HL-60 (cell line): ENCODE measurements at places on chromosomes 16 and 17.

GRCh38 chr17:48556229-48556575, 11.3 kb upstream of the HOXB2 start:
- DNase-seq: no peak

DNA sequence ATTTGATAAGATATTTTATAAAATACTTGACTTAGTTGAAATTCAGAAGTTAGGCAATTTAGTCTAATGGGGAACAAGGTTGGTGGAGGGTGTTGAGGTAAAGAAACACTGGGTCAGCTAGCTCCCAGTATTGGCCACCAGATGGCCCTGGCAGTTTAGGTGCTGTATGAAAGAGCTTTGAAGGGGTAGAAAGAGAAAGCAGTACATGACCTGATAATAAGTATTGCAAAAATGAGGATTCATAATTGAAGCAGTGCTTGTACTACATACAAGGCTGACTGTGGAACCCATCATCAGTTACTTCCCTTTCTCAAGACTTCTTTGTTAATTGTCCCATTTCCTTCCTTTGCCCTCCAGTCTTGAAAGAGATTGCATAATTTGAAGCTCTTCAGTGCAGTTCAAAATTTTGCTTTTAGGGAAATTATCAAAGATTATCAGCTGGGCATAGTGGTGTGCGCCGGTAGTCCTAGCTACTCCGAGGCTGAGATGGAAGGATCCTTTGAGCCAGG, 29.4 kb downstream of the TANC2 start:
- peak; percentile 86 for DNase-seq

DNA sequence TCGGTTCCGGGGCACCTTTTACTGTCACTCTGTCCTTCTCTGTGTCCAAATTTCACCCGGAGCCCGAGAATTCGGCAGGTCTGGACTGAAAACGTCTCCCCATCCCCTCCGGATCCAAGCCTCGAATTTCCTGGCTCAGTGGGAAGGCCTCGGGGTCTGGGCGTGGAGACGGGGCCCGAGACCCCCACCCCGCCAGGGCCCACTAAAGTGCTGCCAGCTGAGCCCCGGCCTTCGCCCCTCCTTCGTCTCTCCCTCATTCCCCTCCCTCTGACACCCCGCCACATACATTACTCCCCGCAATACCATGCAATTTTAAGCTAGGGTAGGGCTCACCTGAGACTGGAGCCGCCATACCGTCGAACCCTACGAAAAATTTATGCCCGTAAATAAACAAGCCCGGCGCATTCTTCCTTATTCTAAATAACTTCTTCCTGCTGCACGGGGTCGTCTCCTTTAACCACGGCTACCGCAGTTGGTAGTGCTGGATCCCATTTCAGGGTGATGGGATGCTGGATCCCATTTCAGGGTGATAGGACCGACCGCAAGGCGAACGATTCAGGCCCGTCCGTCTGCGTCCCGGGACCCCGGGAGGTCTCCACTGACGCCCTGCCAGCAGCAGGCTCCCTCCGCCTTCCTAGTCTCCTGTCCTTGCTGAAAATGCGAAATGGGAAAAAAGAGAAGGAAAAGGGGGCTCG, 4.4 kb upstream of the OR1F1 start:
- no peak for DNase-seq

- DNase-seq: no peak
These were observed 33.0 kb downstream of the NGFR start for GRCh38 chr17:49527927-49528651.

GRCh38 chr17:44198721-44199552, 747 bp downstream of the ATXN7L3 start:
- DNase-seq: peak; percentile 44

GRCh38 chr17:27544350-27545131, 86.4 kb upstream of the LGALS9 start:
- DNase-seq: peak; percentile 37

DNA sequence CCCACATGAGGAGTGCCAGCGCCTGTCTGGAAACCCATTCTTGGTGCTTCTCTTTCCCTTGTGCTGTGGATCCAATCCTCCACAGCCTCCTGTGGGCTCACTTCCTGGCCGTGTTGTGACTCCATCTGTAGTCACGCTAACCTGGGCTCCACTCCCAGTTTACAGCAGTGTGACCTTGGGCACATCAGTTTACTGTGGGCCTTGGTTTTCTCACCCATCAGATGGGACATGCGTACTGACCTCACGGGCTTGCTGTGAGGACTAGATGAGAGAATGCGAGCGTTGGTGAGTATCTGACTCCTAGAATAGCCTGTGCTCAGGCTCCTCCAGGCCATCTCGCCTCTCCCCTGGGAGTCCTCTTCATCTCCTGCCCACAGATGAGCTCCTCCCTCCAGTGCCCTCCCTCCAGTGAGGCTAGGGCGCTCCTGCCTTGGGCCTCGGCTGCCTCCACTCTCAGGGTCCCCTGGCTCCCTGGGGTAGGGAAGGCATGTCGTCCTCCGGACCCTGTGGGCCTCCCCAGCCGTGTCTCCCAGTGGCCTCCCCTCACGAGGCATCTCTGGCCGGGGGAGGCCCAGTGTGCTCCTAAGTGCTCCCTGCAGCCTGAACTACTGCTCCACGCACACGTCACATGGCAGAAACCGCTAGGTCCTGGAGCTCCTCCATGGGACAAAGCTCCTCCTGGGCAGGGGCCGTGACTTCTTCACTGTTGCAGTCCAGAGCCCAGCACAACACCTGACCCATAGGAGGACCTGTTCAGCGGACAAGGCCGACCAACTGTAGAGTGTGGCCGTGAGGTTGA, 5.2 kb upstream of the FOXJ1 start:
- DNase-seq: no peak

DNA sequence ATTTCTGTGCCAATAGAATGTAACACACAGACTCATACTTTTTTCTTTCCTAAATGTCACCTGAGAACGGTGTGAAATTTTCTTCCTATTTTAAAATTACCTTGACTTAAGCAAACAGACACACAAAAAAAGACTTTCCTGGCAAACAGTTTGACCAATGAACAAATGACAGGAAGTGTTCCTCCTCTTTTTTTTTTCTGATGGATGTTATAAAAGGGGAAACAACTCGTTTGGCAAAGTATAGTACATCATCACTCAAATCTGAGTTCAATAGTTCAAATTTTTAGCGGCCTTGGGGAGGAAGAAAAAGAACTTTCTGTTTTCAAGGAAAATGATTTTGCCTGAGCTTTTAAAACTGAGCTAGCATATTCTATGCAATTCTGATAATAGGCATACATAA, 19.8 kb downstream of the HS3ST3A1 start:
- DNase-seq: no peak

DNA sequence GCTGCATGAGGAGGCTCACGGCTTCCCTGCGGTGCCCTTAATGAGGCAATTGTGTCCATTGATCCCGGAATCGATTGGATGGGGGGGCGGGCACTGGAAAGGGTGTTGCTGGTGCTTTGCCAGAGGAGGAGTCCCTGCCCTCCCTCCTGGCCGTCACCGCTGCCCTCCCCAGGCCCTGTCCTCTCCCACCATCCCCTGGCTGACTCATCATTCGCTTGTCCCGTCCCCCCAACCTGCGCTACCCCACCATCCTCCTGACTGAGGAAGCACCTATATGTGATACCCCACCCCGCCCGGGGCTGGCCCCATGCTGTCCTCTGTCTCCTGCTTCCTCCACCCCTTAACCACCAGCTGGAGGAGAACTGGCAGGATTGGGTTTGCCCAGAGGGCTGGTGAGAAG, 20.8 kb downstream of the CACNA1G start:
- no peak for DNase-seq

DNA sequence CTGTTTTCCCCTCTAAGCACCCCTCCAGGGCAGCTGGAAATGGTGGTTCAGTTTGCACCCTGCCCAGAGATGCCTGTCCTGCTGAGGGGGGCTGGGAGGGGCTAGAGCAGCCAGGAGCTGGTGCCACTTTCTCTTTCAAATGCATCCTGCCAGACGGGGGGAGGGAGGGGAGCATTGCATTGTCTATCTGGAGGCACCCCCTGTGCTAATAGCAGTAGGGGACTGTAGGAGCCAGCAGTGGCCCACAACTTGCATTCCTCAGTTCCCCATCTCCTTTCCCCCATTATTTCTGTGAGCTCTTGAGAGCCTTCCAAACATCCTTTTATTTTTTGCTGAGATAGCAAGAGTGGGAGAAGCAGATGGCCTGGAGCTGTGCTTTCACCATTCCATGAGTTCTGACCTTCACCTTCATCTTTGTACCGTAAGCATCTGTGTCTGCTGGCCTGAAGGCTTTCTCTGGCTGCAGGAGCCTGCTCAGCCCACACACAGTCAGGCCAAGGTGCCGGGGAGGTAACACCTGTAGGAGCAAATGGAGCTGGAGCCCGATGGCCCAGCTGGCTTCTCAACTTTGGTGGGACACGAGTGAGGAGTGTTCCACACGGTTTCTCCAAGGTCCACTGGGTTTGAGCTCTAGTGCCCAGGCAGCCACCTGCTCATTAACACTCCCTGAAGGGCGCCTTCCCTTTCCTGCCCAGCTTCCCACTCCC, 5.2 kb downstream of the WFDC1 start:
- DNase-seq: no peak

- no peak for DNase-seq
These were observed 93.7 kb downstream of the TANGO6 start for GRCh38 chr16:68936736-68937631.

- DNase-seq: no peak
These were observed 195.2 kb downstream of the AXIN2 start for GRCh38 chr17:65366102-65366844.

DNA sequence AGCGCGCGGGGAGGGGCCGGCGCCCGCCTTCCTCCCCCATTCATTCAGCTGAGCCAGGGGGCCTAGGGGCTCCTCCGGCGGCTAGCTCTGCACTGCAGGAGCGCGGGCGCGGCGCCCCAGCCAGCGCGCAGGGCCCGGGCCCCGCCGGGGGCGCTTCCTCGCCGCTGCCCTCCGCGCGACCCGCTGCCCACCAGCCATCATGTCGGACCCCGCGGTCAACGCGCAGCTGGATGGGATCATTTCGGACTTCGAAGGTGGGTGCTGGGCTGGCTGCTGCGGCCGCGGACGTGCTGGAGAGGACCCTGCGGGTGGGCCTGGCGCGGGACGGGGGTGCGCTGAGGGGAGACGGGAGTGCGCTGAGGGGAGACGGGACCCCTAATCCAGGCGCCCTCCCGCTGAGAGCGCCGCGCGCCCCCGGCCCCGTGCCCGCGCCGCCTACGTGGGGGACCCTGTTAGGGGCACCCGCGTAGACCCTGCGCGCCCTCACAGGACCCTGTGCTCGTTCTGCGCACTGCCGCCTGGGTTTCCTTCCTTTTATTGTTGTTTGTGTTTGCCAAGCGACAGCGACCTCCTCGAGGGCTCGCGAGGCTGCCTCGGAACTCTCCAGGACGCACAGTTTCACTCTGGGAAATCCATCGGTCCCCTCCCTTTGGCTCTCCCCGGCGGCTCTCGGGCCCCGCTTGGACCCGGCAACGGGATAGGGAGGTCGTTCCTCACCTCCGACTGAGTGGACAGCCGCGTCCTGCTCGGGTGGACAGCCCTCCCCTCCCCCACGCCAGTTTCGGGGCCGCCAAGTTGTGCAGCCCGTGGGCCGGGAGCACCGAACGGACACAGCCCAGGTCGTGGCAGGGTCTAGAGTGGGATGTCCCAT, 232.8 kb downstream of the SEC14L1 start:
- no peak for DNase-seq

DNA sequence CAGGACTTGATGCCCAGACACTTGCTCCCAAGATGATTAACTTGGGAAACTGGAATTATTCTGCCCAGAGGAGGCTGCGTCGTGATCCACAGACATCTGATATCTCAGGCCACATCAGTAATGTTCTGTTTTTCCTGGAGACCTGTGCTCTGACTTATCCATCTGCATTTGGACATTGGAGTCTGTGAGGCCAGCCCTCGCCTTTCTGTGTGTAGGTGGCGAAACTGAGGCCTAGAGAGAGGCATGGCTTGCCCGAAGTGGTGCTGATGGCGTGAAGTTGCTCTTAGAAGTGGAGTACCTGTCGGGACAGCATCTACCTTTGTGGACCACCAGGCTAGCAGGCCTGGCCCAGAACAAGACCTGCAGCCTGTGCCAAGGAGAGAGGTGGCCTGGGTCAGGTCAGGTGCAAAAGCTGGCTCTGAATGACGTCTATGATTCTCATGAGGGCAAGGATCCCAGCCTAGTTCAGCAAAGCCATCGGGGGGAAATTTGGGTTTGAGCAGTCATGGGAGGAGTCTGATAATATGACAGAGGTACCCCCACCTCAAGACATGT, 186.8 kb upstream of the ZNF469 start:
- no peak for DNase-seq

DNA sequence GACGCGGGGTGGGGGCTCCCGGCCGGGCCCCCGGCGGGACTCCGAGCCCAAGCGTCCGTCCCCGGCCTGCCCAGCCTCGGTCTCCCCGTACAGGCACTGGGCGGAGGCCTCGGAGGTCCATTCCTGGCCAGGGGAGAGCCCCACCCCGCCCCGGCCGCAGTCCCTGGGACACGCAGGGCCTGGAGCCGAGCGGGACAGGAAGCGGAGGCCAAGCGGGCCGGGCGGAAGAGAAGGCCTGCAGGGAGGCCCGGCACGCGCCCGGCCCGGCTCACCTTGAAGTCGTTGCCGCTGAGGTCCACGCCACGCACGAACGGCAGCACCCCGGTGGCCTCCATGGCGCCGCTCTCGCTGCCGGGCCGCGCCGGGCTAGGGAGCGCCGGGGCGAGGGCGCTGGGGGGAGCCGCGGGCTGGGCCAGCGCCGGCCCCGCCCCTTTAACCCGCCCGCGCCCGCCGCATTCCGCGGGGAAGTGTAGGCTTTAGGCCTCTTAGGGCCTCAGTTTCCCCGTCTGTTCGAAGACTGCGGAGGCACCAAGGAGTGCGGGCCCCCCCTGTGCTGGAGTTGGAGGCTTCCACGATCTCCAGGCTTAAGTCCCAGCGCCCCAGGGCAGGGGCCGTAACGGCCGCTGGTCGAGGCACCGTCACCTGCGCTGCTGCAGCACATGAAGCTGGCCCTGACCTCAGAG, at the start of gene FLII:
Gene FLII (minus strand): TSS at position 383 of the 683 bp plus-strand sequence. CDS start 48 bp downstream, at position 335.
- DNase-seq: peak; percentile 28

DNA sequence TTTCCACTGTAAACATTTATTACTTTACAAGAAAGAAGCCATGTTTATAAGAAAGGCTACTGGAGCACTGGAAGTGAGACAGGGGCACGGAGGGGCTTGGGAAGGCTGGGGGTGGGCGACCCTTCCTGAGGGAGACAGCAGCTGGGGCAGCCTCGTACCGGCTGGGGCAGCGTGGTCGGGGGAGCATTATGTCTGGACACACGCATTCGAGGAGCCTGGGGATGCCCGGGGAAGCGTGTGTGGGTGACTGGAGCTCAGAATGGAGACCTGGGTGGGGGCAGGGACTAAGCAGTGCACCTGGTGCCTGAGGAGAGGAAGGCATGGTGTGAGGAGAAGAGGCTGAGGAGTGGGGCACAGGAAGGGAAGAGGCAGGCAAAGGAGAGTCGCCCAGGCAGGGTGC, 64.5 kb downstream of the SRCIN1 start:
- no peak for DNase-seq
